ENCODE measurements at places on chromosomes 1 and 21.

- DNase-seq: peak; percentile 63
Observed at GRCh38 chr1:193185901-193186731, at the start of gene B3GALT2. Gene B3GALT2 (minus strand): TSS chr1:193186613. CDS start chr1:193181562, 5,051 bp downstream.

- DNase-seq: no peak
Observed at GRCh38 chr1:220888417-220888986, 9.3 kb downstream of the HLX start.

DNA sequence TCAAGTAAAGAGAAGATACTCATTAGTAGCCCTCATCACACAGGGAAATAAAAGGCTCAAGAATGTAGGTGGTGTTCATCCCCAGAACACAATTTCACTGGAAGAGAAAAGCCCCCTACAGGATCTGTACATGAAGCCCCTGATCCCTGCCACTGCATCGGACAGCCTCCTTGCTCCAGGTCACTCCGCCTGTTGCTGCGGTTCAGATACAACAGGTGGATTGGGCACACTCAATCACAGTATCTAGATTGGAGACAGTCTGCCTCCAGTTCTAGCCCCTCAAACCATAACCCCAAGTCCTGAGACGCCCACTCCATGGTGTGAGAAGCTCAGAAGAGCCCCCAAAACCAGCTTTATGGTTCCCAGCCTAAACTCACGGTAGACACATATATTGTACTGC lies 1.1 kb downstream of the SLAMF9 start:
- DNase-seq: no peak

GRCh38 chr1:222817529-222817928 lies 2.7 kb downstream of the DISP1 start:
- DNase-seq: no peak

DNA sequence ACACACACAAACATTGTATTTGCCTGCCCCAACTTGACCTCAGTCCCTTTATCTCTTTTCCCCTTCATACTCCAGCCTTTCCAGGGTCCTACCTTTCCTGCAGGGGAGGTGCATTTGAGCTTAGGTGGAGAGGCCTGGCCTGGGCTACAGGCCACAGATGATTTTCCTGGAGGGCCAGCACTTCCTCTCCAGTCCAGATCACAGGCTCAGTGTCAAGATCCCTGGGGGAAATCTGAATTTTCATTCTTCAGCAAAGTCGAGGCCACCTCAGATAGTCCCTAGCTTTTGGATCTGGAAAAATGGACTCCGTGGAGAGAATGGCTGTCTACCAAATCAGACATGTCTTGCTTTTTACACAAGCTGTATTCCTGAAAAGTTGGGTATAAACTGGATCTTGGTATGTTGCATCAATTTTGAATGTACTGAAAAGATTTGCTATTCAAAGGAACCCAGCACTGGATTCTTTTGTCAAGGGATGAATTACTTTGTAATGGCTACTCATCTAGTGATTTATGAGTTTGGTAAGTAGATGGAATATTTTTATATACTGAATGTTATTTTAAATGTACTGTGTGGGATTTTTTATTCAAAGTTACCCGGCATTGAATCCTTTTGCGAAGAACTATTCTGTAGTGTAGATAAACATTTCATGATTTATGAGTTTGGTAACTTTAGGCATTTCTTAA lies 78.7 kb downstream of the DDR2 start:
- no peak for DNase-seq

DNA sequence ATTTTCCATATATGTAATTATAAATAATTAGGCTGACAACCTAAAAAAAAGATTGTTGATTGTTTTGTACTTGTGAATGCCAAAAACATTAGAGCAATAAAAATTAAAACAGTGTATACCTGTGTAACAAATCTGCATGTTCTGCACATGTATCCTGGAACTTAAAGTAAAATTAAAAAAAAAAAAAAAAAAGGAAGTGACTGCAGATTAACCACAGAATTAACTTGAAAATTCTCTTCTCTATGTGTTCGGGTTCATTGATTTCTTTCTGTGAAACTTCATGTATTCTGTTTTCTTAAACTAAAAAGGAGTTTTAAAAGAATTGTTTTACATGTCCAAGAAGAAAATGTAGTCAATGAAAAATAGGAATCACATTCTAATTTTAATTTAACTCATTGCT lies 95.7 kb downstream of the FASLG start:
- DNase-seq: no peak

GRCh38 chr1:3775490-3776230 lies 3.1 kb downstream of the SMIM1 start:
- DNase-seq: peak; percentile 91

DNA sequence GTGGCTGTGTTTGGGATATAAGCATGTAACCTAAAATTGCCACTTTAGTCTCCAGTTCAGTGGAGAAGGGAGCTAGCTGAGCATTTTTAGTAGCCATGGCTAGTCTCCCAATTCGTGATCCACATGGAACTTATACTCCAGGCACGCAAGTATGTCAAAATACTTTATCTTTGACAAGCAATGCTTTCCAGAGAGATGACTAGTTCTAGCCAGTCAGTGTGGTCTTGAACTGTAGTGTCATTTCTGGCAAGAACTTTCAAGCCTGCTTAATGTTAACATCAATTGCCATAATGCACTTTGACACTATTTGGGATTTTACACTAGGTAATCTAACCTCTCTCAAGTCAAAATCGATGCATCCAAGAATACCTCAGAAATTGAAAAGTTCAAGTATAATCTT lies 660.0 kb downstream of the PTPRC start:
- no peak for DNase-seq

Measured in NAMALWA (cell line).